ENCODE measurements at places on chromosomes 11 and 22.

- DNase-seq = peak; percentile 73
These were observed 28.5 kb downstream of the GLB1L2 start for GRCh38 chr11:134360050-134360835.

- no peak for DNase-seq
These were observed 126.4 kb upstream of the C11orf58 start for GRCh38 chr11:16611926-16612565.

GRCh38 chr11:112999520-112999919, 38.3 kb downstream of the NCAM1 start:
- no peak for DNase-seq

DNA sequence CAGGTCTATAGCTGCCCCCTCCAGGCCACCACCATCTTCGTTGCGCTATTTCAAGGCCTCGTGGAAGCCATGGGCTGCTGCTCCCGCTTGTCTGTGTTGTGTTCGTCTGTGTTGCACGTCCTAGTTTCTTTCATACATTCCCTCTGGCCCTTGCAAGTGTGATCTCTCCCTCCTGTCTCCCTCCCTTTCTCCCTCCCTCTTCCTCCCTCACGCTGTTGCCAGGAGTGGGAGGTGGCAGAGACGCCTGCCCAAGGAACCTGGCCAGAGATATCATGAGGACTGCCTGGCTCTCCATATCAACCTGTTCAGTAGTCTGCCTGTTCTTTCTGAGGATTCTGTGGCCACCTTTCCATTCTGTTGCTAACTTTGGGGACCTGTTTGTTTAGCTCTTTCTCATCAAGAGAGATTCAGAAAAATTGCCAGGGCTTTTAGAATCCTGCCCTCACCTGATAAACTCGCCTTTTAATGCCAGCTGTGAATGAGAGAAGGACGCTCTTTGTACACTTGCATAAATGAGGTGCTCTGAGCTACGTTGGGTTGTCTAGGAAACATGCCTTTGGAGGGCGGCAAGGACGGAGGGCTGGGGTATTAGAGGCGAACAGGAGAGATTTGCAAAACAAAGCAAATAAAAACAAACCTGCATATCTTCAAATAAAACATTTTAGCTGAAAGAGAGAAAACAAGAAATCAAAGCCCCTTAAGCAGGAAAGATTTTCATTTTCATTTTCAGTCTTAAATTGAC, 185.2 kb downstream of the TBC1D22A start:
- no peak for DNase-seq

- no peak for DNase-seq
These were observed 23.2 kb downstream of the TAF1D start for GRCh38 chr11:93718057-93718563.

- peak; percentile 59 for DNase-seq
These were observed 13.4 kb downstream of the VWCE start for GRCh38 chr11:61281581-61282250.

GRCh38 chr11:60097189-60097588, 8.7 kb downstream of the MS4A2 start:
- no peak for DNase-seq

DNA sequence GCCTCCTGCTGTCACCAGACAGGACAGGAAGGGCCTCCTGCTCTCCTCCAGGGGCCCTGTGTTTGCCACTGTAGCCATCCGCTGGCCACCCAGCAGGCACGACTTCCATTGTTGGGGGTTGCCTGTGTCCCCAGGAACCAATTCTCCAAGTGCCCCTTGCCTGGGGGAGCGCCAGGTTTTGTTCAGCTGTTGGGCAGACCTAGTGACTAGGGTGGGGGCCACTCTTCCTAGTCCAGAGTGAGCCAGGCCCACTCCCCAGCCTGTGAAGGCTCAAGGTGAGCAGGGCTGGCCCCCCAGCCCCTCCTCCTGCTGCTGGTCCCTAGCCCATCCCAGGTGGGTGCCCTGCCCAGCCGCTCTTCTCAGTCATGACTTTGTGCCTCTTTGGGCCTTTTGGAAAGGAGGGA, 30.9 kb downstream of the OSBPL5 start:
- DNase-seq = no peak

GRCh38 chr11:83951521-83951920, 665.4 kb upstream of the CCDC90B start:
- DNase-seq = no peak

DNA sequence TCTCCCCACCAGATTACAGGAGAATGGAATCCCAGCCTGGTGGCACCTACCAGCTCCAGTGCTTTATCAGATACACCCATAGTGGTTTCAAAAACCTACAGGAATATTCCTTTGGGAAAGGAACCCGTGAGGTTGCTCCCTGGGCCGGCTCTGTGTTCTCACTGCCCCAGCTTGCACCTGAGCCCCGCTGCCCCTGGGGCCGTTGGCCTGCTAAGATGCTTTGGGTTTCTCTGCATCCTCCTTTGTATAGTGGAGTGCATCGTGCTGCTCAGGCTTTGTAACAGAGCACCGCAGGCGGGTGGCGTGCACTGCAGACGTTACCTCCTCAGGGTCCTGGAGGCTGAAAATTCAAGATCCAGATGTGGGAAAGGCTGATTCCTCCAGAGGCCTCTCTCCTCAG, 414.1 kb downstream of the BRD1 start:
- no peak for DNase-seq

DNA sequence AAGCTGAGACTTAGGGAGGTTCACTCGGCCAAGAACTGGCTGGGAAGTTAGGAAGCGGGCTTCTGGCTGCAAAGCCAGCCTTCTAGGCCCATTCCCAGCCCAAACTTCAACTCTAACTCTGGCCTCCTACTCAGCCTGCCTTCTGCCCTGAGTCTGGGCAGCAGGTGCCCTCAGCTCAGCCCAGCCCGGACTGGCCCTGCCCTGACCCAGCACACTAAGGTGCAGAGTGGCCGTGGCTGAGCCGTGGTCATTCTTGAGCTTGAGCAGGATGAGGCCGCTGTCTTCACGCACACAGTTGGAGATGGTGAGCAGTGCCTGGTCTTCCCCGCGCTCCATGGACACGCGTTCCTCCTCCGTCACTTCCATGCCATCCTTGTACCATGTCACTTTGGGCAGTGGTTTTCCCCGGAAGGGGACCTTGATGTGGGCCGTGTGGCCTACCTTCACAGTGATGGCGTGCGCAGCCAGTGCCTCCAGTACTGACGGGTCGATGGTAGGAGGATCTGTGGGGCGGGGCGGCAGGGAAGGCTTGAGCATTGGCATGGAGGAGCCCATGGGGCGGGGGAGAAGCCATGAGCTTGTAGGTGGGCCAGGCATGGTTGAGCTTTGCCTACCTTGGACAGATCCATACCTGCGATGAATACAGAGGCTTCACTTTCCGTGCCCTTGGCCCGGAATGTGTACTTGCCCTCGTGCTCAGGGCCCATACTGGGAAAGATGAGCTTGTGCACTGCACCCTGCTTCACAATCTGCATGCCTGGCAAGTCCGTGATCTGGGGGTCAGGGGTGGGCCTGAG, 12.1 kb downstream of the IGSF22 start:
- no peak for DNase-seq
